ENCODE measurements at places on chromosomes 3 and 15.

DNA sequence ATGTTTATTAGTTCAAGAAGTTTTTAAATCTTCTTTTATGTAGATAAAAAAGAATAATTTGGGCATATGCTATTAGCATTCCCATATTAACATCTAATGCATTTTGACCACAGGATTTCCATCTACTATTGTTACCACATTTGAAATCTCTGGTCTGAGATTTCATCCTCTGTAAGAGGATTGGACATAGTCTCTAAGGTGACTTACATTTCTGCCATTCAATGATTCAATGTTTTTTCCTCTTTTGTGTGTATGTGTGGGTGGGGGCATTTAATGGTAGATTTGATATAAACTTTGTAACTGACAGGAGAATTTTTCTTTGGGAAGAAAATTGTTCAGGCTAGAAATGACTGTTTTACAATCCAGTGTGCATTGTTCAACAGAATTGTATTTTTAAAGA lies 307.3 kb upstream of the RBMS3 start:
- DNase-seq, result no peak

GRCh38 chr3:123655400-123655799 lies 70.5 kb upstream of the HACD2 start:
- no peak for DNase-seq

- DNase-seq, result no peak
Observed at GRCh38 chr3:194852831-194853508, 167.3 kb downstream of the FAM43A start.

DNA sequence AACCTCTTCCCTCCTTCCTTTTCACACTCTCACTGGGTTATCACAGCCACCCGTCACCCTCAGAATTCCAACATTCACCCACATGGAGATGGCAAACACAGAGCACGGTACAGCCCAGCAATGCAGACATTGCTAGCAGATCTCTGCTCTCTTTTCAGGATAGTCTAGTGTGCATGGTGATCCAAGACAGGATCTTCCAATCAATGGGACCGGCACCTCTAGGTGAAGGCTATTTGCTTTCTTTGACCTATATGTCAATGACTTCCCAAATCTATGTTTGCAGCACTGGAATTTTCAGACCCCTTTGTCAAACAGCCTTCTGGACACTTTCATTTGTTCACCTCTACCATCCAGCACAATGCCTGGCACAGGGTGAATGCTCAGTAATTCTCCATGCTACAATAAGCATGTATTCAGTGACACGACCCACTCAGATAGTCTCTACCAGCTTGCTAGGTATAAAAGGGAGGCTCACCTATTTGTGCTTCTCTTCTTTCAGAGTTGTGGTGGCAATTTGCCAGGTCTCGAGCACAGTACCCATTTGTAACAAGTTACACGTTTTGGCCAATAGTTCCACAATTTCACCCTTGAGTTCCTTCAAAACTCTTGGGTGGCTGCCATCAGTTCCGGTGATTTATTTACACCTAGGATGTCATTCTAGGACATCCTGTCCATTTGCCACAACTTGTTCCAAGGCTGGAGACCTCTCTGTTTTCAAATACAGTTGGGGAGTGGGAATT lies 279.1 kb upstream of the ICE2 start:
- DNase-seq, result no peak

GRCh38 chr15:74322558-74323180 lies 44.8 kb downstream of the CYP11A1 start:
- no peak for DNase-seq

DNA sequence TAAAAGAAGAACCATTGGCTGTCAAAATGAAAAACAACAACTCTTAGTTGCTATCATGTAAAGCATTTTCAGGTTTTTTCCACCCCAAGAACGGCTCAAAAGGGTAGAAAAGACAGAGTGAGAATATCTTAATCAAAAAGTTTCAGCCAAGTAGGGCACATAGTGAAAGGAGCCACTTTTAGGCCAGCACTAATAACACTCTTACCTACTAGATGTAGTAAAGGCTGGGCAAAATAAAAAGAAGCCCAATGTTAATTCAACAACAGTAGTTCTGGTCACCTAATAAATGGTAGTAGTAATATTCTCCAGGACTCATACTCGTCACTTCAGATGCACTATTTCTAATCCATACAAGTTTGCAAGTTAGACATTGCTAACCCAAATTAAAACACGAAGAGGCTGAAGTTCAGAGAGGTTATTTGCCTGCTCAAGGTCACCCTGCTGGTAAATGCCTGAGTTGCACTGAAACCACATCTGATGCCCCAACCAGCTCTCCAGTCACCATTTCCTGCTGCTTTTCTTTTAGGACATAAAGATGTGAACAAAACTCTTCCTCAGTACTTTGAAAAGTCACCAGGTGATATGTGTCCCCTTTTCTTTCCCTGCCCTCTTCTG lies 7.5 kb downstream of the GOLIM4 start:
- DNase-seq, result no peak

- no peak for DNase-seq
Observed at GRCh38 chr3:66499881-66500575, 794 bp downstream of the LRIG1 start.

DNA sequence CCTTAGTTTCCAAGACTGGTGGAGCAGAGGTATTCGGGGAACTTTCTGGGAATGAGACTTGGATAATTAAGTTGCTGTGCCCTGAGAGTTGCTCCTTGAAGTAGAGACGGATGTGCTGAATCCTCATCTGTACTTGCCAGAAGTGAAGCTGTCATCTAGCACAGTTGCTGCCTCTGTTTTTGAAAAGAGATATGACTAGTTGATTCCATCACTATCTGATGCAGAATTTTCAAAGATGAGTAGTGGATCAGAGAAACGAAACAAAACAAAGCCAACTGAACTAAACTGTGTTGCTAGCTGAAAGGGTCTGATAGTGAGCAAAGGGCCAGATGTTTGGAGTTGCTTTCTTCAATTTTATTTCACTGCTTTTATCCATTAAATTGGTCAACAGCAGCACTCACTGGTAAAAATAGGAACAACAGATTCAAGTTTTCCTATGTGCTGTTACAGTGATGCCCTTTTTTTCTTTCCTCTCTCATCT lies 52.7 kb downstream of the MITF start:
- DNase-seq, result no peak
